ENCODE measurements at places on chromosomes 5 and 9.

DNA sequence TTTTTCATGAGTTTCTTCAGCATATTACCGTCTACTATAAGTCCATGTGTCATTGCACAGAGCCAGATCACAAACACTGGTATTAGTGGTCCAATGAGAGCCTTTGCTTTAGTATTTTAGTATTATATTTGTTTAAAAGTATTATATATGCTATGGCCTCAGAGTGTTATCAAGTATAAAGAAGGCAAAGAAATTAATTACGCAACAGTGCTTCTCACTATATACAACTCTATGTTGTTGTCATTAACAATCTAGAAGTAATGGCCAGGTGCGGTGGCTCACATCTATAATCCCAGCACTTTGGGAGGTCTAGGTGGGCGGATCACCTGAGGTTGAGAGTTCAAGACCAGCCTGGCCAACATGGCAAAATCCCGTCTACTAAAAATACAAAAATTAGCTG lies 47.1 kb upstream of the RAPGEF6 start:
- no peak for DNase-seq

GRCh38 chr9:14218253-14218652 lies 95.7 kb downstream of the NFIB start:
- DNase-seq, result no peak

GRCh38 chr5:43033841-43034590 lies 6.1 kb downstream of the ANXA2R start:
- no peak for DNase-seq

GRCh38 chr5:89241186-89241585 lies 358.2 kb upstream of the MEF2C start:
- no peak for DNase-seq

- no peak for DNase-seq
Observed at GRCh38 chr9:4796988-4797853, 4.5 kb downstream of the RCL1 start.

GRCh38 chr5:82422751-82423181 lies 144.6 kb upstream of the RPS23 start:
- DNase-seq, result no peak

- DNase-seq, result no peak
Observed at GRCh38 chr5:132428147-132428482, 58.6 kb downstream of the SLC22A5 start.

GRCh38 chr5:57581772-57582171 lies 99.2 kb upstream of the ACTBL2 start:
- DNase-seq, result no peak

DNA sequence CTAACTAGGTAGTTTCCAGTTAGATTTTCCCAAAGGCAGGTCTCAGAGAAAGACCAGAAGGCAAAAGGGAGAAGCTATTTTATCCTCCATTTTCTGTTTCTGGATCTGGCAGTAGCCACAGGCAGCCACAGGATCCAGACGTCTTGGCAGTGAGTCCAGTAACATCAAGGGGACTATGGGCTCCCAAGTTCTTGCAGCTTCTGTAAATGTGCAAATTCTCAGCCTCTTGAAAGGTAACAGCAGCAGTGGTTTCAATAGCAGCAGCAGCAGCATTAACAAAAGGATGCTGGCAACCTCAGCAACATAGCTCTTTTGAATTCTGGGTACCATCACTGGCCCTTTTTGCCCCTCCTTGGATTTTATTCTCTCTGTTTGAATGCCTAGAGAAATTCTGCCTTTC lies 27.1 kb upstream of the IL33 start:
- DNase-seq, result no peak

DNA sequence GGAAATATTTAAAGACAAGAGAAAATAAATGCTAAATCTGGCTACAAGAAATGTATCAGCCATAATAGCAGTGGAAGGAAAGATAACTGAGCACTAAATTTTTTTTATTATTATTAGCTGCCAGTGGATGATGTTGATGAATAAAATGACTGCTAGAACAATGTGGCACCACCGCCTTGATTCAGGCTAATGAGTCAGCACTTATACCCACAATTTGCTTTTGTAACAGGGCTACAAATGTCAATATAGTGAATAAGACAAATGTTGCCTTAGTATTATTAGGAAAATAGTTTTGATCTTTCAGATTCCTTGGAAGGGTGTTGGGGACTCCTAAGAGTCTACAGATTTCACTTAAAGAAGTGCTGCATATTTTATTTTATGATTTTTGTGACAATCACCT lies 555.2 kb upstream of the GRAMD2B start:
- no peak for DNase-seq

DNA sequence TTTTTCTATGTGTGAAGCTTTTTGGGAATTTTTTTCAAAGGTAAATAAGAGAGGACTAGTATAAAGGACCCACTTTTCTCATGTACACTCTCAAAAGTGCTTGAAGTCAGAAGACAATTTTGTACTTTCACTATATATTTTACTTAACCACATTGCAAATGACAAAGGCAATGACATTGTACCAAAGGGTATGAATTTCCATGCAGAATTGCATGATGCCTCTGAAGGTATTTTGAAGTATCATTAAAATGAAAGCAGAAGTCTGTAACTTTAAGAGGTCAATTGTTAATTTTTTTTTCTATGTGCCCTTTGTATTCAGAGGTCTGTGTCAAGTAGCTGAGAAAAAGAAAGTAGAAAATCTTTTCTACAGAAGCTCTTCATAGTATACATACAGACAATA lies 84.7 kb downstream of the ST8SIA4 start:
- no peak for DNase-seq

DNA sequence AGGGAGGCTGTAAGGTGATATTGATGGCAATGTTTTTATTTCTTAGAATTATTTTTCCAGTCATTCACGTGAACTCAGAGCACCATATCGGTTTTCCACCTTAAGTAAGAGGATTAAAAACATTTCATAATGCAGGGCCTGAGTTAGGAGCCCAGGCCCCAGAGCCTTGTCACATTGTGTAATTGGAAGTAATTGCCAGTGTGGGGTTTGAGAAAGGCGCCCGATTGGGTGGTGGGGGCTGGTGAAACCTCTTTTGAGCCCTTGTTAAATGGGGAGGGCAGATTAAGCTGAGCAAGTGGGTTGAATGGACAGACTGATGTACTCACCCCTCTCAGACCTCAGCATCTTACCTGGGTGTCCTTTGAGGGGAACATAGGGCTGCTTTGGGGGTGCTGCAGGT lies 116.7 kb upstream of the PITX1 start:
- no peak for DNase-seq

DNA sequence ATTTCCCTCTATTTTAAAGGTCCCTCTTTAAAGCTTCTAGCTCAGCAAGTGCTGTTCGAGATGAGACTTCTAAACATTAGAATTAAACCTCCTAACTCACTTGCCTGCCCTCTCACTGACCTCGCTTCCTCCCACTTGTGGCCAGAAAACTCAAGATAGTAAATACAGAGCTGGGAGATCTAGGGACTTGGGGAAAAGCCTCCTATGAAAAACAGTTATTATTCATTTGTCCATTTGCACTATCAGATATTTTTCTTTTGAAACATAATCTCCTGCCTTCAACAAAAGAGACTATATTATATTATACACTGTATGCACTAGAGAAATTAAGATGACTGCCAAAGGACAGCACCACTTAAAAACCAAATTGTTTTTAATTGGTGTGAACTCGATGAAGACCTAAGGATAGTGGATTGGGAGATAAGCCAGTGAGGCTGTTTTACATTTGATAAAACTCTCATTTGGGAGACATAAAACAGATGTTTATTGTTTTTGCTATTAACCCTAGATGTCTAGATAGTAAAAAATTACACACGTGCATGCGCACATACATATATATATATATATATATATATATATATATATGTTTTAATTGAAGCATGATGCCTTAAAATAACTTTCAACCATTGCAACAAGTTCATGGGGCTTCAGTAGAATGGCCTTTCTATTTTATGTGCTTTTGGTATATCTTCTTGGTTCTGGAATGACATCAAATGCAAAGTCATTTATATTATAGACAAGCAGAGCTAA lies 229.4 kb downstream of the ADAMTSL1 start:
- DNase-seq, result no peak

GRCh38 chr9:130935648-130936271 lies 3.3 kb downstream of the FIBCD1 start:
- no peak for DNase-seq

- DNase-seq, result no peak
Observed at GRCh38 chr9:106766616-106767015, 96.3 kb upstream of the ZNF462 start.

DNA sequence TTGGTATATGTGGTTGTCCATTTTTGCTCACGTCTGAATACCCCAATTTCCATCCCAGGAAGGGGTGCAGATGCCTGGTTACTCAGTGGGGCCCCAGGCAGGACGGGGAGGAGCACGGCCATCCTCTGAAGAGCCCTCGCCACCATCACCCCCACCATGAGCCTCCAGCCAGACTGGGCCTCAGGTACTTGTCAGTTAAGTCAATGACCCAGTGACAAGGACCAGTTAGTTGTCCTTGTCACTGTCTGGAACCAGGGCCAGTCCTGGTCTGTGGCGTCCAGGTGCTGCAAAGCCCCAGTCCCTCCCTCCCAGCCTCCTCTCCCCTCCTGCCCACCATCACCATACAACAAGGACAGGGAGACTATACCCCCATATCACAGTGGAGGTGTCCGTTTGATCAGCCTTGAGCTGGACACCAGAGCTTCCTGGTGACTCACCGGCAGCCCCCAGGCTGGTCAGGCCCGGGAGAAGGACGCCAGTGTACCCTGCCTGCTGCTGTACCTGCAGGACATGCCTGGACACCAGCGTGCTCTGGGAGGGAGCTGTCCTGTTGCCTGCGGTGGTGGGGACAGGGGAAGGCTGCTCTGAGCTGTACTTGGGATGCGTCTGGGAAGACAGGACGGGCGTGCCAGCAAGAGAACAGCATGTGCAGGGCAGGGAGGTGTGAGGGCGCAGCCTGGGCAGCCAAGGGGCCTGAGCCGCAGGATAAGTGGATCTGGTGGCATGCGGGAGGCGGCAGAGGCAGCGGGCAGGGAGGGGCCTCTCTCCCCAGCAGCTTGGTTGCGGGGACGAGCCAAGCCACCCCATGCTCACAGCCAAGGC lies 32.6 kb upstream of the TTLL11 start:
- no peak for DNase-seq

DNA sequence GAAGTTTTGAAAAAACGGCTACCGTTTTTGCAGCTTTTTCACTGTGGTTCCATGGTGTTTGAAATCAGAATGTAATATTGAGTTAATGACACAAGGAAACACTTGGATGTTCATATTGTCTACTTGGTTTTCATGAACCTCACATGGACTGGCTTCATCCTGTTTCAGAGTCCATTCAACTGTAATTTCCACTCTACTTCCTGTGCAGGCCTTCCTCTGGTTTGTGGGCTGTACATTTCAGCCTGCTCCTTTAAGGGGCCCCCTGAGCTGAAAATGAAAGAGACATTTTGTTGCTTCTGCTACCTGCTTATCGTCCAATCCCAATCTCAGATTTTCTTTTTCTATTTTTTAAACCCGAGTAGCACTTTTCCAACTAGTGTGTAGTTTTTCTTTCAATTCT lies 41.8 kb upstream of the CDKN2B start:
- no peak for DNase-seq

DNA sequence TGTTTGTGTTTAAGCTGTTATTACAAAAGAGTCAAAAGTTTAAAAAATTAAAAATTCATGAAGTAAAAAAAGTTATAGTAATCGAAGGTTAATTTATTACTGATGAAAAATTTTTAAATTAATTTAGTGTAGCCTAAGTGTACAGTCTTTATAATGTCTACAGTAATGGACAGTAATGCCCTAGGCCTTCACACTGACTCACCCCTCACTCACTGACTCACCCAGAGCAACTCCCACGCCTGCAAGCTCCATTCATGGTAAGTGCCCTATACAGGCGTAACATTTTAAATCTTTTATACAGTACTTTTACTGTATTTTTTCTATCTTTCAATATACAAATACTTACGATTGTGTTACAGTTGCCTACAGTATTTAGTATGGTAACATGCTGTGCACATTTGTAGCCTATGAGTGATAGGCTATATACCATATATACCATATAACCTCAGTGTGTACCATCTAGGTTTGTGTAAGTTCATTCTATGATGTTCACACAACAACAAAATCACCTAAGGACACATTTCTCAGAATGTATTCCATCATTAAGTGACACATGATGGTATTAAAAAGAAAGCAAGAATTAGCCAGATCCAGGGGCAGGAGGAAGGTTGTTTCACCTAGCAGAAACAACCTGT lies 40.1 kb downstream of the DCAF10 start:
- DNase-seq, result no peak

- DNase-seq, result no peak
Observed at GRCh38 chr5:154308443-154309370, 118.2 kb downstream of the GALNT10 start.

GRCh38 chr5:181207214-181207959 lies 2.4 kb upstream of the TRIM7 start:
- peak; percentile 88 for DNase-seq

GRCh38 chr5:93998951-93999455 lies 257.6 kb upstream of the POU5F2 start:
- DNase-seq, result no peak

DNA sequence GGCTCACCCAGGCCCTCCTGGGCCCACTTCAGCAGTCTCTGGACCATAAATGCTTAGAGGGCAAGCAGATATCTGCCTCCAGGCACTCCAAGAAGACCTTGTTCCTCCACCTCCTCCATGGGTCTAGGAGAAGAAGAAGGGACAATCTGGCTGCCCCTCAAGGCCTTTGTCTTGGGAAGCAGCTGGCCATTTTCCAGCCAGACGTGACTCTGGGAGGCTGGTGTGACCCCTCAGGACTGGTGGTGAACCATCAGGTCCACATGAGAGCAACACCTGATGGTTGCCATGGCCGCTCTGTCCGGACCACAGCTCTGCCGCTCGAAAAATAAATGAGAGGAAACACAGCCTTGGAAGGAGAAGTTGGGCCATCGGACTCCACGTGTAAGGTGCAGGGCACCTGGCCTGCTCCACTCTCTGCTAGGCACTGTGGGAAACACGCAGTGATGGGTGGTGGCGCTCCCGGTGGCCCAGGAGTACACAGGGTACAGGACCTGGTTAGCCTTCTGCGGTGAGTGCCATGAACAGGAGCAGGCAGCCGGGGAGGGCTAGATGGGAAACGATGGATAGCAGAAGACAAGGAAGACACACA lies 3.0 kb upstream of the COL5A1 start:
- DNase-seq, result no peak

GRCh38 chr5:158499892-158500418 lies 599.8 kb downstream of the EBF1 start:
- no peak for DNase-seq

DNA sequence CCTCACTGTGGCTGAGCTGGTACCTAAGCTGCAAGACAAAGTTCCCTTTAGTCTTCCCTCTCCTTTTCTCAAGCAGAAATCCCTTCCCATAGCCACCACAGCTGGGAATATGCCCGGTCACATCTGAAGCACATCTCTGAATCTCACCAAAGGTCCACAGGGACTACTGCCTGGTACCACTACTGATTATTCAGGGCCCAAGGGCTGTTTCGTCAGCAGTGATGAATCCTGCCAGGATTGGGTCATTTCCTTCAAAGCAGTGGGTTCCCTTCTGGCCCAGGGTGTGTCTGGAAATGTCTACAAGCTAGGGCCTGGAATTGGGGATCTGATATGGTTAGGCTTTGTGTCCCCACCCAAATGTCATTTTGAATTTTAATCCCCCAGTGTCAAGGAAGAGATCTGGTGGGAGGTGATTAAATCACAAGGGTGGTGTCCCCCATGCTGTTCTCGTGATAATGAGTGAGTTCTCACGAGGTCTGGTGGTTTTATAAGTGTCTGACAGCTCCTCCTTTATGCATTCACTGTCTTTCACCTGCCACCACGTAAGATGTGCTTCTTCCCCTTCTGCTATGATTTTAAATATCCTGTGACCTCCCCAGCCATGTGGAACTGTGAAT lies 83.2 kb upstream of the FST start:
- DNase-seq, result no peak
